Uterus (tissue), 4 donors: ENCODE measurements at places on chromosomes 5 and 9.

DNA sequence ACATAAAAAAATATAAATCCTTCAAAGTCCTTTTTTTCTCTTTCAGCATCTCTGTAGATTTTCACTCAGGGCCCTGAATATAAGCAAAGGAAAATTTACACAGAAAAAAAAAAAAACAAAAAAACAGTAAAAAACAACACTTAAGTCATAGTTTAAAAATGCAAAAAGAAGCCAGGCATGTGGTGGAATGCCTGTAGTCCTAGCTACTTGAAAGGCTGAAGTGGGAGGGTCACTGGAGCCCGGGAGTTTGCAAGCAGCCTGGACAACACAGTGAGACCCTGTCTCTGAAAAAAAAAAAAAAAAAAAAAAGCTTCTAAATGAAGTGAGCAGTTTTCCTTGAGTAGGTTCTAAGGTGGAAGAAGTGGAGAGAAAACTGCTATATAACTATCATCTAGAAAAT, 55.0 kb upstream of the BNC2 start:
- H3K27me3 ChIP-seq: no peaks in the 10 kb centered on the region
- H3K4me3 ChIP-seq: no peak overlapping the region
- H3K27ac ChIP-seq: no peak overlapping the region

- H3K4me1 ChIP-seq: no peaks in the 10 kb centered on the region
- no peaks in the 10 kb centered on the region for H3K27me3 ChIP-seq
- H3K27ac ChIP-seq: no peak overlapping the region
- H3K4me3 ChIP-seq: no peak overlapping the region
These were observed 300.3 kb downstream of the MRPS30 start for GRCh38 chr5:45109062-45109461.

DNA sequence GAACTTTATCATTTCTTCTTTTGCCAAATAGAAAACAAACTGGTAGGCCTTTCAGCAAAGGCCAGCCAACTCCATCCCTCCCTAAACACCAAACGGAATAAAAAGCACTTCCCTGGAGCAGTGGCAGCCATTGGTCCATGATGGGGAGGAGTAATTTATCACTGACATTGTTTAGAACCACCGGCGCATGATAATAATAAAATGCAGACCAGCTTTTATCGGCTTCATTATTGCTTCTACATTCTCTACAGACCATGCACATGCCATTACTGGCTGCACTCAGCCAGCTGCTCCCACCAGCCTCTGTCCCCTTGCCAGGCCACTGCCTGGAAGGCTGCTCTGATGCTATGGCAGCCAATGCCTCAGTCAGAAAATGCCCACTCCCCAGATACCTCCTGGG, 45.9 kb downstream of the ABCA1 start:
- no peaks in the 10 kb centered on the region for H3K36me3 ChIP-seq
- H3K4me1 ChIP-seq: no peaks in the 10 kb centered on the region
- no peak overlapping the region for H3K27ac ChIP-seq
- H3K27me3 ChIP-seq: no peaks in the 10 kb centered on the region
- no peak overlapping the region for H3K4me3 ChIP-seq

DNA sequence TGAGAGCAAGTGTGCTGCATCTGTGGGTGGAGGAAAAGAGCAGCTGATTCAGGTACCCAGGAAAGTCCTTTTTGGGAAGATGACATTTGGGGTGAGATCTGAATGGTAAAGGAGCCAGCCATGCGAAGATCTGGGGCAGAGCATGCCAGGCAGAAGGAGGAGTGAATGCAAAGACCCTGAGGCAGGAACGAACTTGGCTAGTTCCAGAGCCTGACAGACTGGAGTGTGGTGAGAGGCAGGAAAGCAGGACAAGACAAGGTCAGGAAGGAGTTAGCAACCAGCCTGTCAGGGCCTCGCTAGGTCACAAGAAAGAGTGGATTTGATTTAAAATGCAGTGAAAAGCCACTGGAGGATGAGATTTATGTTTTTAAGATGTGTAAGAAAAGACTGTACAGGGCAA, 28.2 kb downstream of the RGS7BP start:
- no peaks in the 10 kb centered on the region for H3K4me1 ChIP-seq
- H3K27me3 ChIP-seq: no peaks in the 10 kb centered on the region
- DNase-seq: no peak
- no peak overlapping the region for H3K27ac ChIP-seq
- no peak overlapping the region for H3K4me3 ChIP-seq

GRCh38 chr5:24391816-24392215, 253.0 kb downstream of the CDH10 start:
- no peak overlapping the region for H3K27ac ChIP-seq
- H3K4me3 ChIP-seq: no peak overlapping the region
- no peak for DNase-seq
- no peaks in the 10 kb centered on the region for H3K36me3 ChIP-seq

- DNase-seq: no peak
- H3K27me3 ChIP-seq: no peaks in the 10 kb centered on the region
- no peak overlapping the region for H3K27ac ChIP-seq
- no peak overlapping the region for H3K4me3 ChIP-seq
These were observed 75.1 kb downstream of the GNAQ start for GRCh38 chr9:77956555-77956954.

DNA sequence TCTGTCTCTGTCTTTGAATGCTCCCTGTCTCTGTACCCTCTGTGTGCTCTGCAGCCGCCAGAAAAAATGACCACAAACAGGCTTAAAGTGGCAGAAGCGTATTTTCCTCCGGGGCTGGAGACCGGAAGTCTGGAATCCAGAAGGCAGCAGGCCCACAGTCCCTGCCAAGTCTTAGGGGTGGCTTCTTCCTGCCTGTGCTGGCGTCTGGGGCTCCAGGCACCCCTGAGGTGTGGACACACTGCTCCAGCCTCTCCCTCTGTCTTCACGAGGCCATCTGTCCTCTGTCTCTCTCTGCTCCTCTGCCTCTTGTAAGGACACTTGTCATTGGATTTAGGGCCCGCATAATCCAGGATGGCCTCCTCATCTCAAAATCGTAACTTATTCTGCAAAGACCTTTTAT, 298.4 kb upstream of the IRX4 start:
- no peaks in the 10 kb centered on the region for H3K27me3 ChIP-seq
- no peak overlapping the region for H3K4me3 ChIP-seq
- DNase-seq: no peak
- H3K36me3 ChIP-seq: no peaks in the 10 kb centered on the region
- no peaks in the 10 kb centered on the region for H3K4me1 ChIP-seq
